GM10248 (cell line): ENCODE measurements at places on chromosomes 3 and 15.

- no peak for DNase-seq
These were observed 88.1 kb downstream of the RTP4 start for GRCh38 chr3:187456250-187456649.

- peak; percentile 67 for DNase-seq
These were observed 79.8 kb upstream of the NR2E3 start for GRCh38 chr15:71730277-71731144.

DNA sequence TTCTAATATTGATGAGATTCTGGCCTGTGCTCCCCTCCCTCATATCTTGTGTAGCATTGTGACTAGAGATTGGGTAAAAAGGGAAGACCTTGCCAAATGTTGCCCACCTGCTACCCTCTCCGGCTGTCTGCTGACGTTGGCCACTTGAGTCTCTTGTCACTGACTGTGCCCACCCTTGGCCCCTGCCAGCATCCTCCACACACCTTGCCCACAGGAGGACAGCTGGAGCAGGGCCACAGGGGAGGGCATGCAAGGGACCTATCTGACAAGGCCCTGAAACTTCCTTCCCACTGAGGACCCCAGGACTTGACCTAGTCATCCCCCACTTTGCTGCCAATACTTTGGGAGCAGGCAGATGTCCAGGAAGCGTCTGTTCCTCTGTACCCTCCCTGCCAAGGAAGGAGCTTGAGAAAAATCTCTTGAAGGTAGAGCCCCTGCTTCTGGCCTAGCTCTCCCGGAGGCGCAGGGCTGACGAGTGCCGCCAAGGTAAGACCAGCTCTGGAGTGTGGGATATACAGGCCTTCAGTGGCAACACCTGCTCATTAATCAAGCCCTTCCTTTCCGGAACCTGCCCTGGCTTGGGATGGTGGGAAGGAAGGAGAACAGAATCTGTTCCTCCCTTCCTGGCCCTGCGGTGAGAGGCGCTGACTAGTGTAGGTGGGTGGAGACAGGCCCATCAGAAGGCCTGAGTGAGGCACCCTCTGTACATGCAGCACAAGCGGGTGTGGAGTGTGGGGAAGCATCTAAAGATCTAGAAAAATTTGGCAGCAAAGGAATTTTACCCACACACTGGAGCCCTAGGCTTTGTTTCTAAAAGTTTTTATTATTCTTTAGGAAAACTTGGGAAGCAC lies 4.9 kb upstream of the PAK6 start:
- no peak for DNase-seq

GRCh38 chr15:67152429-67152828 lies 87.0 kb downstream of the SMAD3 start:
- no peak for DNase-seq

GRCh38 chr3:139219463-139219862 lies 124.4 kb upstream of the MRPS22 start:
- no peak for DNase-seq

- DNase-seq, result no peak
These were observed 1.2 kb downstream of the CLN6 start for GRCh38 chr15:68228143-68228970.

DNA sequence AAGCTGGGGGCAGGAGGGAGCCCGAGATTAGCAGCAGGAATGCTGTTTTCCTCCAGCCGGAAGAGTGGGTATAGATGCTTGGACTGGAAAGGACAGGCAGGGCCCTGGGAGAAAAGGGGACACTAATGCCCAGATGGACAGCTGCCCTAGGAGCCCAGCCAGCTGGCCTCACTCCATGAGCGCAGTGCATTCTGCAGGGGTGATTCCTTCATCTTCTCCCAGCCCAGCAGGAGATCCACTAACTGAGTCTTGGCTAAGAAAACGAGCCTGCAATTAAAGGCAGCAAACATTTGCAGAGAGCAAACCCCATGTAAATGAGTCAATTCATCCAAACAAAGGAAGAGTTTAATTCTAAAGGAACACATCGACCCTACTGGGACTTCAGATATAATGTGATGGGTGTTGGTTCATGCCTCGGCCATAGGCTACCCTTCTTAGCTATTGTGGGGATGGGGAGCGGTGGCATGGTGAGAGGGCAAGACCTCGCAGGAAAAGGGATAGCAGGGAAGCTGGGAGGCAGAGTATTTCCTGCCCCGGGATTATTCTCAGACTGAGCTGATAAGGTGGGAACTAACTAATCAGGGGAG lies 13.3 kb upstream of the MINAR1 start:
- DNase-seq, result no peak

DNA sequence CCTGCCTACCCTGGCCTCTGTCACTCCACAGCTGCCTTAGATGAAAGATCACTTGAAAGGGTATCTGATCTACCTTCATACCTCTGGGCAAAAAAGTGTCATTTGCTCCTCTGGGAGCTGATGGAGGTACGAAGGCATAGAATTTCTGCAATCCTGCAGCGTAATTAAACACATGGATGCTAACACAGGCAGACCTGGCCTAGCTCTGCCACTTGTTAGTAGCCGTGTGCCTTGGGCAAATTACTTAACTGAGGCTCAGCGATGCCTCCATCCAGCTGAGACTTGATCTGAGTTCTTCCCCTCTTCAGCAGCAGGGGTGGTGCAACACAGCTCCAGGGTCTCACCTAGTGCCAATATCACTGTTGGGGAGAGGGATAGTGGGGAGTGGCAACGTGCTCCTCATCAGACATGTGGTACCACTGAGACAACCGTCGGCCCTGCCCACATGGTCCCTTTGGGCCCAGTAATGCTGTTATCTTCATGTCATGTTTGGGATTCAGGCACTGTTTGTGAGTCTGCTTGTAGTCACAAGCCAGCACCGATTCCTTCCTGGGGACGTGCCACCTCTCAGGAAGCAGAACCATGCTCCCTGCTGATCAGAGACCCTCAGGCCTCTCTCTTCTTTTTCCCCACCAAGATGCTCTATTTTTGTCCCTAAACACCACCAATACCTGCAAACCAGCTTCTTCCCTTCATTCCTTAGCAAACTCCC lies 34.1 kb upstream of the PIAS1 start:
- DNase-seq, result no peak

DNA sequence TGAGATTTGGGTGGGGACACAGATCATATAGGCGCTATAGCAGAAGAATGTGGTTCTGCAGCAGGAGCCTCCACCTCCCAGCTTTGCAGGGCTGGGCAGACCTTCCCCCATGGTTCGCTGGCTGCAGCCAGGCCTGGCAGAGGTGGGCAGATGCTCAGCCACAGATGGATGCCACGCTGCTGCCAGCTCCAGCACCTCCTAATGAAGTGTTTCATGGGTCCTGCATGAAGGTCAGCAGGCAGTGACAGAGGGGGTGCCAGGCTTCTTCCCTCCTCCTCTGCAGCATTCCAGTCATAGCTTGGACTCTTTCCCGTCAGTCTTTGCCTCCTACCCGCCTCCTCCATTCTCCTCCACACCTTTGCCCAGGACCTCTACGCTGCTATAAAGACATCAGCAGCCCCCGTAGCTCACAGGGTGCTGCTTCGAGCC lies 85.9 kb downstream of the SLCO3A1 start:
- DNase-seq, result no peak

- no peak for DNase-seq
These were observed 410.6 kb upstream of the THRB start for GRCh38 chr3:24905266-24905665.

GRCh38 chr3:195106418-195106906 lies 164.5 kb downstream of the XXYLT1 start:
- DNase-seq, result peak; percentile 86

GRCh38 chr15:71118881-71119632 lies 3.8 kb downstream of the THSD4 start:
- no peak for DNase-seq

DNA sequence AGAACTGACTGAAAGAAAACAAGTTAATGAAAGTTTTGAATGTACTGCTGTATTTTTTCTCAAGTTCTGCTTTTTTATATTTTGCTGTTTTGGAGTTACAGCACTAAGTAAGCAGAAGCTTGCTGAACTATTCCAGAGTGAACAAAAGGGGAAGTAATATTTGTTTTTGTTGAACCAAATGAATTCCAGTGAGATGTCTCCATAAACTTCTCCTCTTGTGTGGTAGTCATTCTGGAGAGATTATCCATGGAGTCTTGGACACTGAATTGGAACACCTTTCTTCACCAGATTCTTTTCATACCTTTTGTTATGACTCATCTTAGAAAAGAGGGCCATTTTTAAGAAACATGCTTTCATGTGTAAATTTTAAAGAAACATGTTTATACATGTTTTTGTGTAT lies 8.8 kb downstream of the ANKUB1 start:
- DNase-seq, result no peak

DNA sequence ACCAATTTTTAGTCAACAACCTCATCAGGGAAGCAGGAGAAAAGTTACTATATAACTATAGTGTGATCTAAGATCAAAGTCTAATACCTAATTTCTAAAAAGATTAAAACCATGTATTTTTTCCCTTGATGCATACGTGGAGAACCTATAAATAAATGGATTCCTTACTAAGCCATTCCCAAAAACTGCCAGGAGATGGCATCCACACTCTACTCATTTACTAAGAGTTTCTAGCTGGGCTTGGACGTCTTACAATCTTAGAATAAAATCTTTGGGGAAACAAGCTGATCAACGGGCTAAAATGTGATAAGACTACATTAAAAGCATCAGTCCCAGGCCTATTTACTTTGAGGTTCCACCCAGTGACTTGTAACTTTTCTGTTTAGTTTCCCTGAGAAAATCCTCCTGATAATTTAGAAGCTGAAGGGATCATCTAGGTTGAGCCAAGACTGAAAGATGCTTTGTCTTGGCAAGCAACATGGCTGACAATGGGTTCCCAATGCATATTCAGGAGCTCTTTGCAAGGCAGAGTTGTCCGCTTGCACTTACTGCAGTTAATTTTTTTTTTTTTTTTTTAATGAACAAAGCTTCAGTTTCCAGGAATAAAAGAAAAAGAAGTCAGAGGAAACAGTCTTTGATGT lies 85.5 kb upstream of the FGF12 start:
- no peak for DNase-seq

GRCh38 chr3:65548848-65549625 lies 489.7 kb downstream of the MAGI1 start:
- DNase-seq, result no peak

DNA sequence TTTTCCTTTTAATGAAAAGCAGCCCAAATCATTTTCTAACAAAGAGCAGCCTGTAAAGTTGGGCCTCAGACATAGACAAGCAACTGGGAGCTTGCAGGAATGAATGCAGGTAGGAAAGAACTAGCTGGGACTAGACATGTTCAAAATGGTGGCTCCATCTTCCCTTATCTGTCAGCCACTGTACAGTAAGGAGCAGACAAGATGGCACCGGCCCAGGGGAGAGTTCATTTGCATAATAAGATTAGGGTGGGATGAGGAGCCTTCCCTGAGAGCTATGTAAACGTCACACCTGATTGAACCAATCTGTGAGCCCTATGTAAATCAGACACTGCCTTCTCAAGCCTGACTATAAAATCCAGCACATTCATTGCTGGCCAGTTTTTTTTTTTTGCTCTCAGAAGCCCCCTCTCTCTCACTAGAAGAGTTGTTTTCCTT lies 59.7 kb upstream of the GK5 start:
- no peak for DNase-seq

DNA sequence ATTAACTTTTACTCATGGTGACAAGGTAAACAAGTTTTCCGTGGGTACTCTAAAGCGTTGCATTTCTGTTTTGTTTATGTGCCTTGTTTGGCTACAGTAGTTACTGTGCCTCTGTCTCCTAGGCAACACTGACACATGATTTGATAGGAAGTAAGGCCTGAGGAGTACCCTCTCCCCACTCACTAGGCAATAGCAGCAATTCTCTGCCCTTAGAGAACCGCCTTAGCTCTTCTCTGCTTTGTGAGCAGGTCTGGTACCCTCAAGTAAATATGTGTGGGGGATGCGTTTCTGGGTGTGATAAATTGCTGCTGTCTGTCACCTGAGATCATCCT lies at the start of gene IL5RA:
IL5RA (minus strand) TSS at position 76 of the 332 bp plus-strand sequence. CDS start 5,390 bp downstream, outside the sequence.
- DNase-seq, result no peak

DNA sequence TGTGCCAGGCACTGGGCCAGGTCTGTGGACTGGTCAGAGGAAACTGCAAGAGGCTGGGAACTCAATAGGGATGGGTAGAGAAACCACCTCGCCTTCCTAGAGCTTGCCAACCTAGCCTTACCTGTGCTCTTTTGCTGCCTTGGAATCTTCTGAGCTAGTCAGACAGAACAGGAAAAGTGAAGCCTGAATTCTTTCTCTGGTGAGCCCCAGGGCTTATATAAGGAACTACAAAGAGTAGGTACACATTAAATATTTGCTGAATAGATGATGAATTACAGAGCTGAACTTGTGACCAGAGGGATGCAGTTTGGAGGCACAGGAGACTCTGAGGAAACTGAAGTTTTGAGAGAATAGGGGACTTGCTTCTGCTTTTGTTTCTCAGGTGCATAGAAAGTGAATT lies 15.6 kb upstream of the FBXW12 start:
- no peak for DNase-seq

DNA sequence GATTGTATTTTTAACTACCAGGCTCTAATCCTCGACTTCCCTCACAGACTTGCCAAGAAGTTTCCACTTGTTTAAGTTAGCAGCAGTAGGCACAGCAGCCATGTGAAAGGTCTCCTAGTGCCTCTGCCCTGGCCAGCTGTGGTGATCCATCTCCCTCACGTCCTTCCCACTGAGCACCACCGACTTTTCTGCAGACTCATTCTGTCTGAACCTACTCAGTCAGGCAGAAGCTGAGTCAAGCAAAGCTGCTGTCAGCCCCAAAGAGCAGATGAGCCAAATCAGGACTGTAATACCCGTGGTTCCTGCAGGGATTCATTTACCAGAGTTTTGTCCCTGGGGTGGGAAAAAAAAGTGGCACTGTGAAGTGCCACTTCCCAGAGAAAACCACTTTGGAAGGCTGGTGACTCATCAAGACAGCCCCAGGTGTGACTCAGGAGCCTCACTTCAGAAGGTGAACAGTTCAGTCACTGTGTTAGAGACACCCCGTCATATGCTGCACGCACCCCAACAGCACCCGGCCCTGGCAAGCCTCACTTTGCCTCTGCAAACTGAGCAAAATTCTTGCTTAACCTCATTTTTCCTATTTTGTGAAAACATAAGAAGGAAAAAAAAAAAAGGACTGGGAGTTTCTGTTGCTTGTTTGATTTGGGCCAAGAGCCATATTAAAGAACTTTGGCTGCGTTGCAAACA lies 76.0 kb downstream of the WWTR1 start:
- no peak for DNase-seq

DNA sequence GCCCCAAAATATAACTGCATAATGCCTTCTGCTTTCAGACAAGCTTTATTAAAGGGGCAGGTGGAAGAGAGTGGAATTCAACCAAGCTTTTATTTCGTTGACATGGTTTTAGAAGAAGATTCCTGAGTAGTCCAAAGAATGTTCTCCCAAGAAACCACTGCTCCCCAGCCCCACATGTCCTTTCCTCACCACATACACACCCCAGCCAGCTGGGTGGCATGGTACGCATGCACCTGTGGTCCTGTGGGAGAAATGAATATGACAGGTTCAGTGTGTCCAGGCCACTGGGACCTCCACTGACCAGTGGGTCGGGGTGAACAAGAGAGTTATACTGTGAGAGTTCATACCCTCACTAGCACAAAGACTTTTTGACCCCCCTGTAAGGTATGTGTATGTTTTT lies 30.2 kb downstream of the ARID3B start:
- no peak for DNase-seq

DNA sequence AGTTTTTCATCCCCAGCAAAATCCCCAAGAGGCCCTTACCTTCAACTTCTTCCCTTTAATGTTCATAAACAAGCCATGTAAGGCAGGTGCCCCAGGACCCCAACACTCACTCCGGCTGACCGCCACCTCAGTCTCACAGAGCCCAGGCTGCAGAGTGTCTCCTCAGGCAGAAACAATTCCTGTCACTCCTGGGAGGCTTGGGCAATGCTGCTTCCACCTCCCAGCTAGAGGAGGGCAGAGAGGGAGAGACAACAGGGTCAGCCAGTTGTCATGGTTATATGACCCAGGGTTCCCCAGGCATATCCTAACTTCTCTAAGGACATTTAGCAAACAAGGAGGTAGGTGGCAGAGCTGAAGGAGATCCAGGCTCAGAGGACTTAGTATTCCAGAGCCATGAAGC lies at the start of gene PLIN1:
PLIN1 (minus strand) TSS at position 156 of the 400 bp plus-strand sequence. CDS start 1,878 bp downstream, outside the sequence.
- DNase-seq, result no peak
